Activated T-cell treated with anti-CD3 and anti-CD28 coated beads, Interleukin-2, amount 50 U/mL, for 72 hours (primary cell): ENCODE measurements at places on chromosomes 1 and 21.

- DNase-seq = no peak
Observed at GRCh38 chr1:58430421-58431275, 115.9 kb downstream of the OMA1 start.

DNA sequence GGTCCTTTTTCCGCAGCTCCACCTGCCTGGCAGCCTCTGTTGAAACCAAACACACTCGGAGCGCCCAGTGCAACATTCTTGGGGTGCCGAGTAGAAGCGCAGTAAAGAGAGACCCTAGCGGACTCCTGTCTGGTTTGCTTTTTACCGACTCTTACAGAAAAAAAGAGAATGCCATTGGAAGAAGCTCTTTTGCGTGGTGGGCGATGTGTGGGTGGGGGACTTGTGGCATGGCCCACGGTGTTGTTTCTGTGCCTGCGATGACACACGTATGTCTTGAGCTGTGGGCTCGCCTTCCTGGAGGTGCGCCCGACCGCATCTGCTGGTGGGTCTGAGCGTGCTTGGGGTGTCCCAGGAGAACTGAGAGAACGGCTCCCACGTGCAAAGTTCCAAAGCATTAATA is 7.3 kb upstream of the BARHL2 start:
- DNase-seq = no peak

- DNase-seq = no peak
Observed at GRCh38 chr1:177443003-177443402, 272.2 kb downstream of the BRINP2 start.

- no peak for DNase-seq
Observed at GRCh38 chr1:108691128-108691941, 775 bp upstream of the PRPF38B start.

- DNase-seq = no peak
Observed at GRCh38 chr1:173474097-173474779, 2.9 kb upstream of the PRDX6 start.

DNA sequence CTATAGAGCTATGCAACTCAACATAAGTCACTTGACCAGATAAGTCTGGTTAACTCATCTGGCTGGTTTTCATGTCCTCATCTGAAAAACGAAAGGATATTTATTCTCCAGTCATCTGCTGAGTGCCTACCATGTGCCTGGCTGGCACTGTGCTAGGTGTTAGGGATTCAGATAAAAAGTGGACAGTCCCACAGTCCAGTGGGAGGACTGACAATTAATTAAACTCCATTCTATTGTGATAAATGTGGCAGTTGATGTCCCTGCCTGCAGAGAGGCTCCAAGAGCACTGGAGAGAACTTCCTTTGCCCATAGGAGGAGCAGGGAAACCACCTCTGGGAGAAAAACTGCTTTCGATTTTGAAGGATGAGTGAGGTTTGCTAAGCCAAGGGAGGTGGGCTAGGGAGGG is 5.4 kb downstream of the NUAK2 start:
- no peak for DNase-seq

DNA sequence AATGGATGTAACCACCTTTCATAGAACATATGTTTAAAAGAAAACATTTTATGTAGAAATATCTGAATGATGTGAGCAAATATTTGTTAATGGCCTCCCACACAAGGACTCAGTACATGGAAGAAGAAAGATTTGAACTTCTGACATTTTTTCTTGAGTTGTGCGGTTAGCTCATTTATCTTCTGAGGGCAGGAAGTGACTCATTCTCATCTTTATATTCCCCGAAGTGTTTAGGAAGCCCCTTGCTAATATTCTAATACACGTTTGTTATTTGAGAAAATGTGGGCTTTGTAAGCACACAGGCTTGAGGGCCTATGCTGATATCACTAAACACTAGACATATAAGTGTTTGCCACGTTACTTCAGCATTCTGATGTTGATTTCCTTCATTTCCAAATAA is 392.5 kb upstream of the PTBP2 start:
- DNase-seq = no peak

GRCh38 chr1:24861821-24862727 is 68.0 kb downstream of the RUNX3 start:
- DNase-seq = no peak

- DNase-seq = no peak
Observed at GRCh38 chr1:245870698-245871097, 636.4 kb downstream of the SMYD3 start.

GRCh38 chr1:16630661-16631247 is 17.4 kb upstream of the NBPF1 start:
- no peak for DNase-seq

DNA sequence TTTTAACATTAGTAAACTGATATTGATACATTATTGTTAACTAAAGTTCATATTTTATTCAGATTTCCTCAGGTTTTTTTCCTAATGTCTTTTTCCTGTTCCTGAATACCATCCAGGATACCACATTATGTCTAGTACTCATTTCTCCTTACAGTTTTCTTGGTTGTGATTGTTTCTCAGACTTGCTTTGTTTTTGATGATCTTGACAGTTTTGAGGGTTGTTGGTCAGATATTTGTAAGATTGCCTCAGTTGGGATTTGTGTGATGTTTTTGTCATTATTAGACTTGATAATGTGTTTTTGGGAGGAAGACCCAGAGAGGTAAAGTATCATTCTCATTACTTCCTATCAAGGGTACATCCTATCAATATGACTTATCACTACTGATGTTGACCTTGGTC is 19.5 kb downstream of the EPB41 start:
- no peak for DNase-seq

DNA sequence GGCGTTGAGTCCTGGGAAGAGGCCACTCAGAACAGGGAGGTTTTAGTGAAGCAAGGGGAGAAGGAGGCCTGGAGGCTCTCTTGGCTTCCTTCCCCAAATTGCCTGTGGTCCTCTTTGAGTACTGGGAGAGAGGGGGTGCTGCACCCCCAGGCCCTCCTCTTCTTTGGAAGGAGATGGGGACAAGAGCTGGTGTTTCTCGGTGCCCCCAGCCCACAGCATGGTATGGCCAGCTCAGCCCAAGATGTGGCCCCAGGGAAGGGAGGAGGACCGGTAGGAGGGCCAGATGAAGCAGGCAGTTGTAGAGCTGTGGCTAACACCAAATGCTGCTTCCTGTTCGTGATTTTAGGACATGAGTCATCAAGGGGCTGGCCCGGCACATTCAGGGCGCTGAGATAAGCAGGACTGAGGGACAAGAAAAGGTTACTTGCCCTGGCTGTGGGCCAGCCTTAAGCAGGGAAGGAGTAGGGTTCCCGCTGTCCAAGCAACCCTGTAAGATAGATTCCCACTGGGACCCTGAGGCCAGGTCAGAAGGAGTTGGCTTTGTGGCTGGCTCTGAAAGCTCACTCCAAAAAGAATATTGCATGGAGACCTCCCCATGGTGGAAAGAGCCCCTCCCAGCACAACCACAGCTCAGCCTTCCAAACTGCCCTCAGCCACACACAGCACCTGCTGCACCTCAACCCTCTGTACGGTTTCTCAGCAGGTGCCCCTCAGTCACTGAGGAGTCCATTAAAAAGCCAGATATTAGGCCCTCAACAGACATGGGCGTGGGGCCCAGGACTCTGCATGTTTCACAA is 4.9 kb upstream of the TNFRSF1B start:
- peak; percentile 89 for DNase-seq

- no peak for DNase-seq
Observed at GRCh38 chr1:165539306-165539705, 4.5 kb upstream of the LRRC52 start.

DNA sequence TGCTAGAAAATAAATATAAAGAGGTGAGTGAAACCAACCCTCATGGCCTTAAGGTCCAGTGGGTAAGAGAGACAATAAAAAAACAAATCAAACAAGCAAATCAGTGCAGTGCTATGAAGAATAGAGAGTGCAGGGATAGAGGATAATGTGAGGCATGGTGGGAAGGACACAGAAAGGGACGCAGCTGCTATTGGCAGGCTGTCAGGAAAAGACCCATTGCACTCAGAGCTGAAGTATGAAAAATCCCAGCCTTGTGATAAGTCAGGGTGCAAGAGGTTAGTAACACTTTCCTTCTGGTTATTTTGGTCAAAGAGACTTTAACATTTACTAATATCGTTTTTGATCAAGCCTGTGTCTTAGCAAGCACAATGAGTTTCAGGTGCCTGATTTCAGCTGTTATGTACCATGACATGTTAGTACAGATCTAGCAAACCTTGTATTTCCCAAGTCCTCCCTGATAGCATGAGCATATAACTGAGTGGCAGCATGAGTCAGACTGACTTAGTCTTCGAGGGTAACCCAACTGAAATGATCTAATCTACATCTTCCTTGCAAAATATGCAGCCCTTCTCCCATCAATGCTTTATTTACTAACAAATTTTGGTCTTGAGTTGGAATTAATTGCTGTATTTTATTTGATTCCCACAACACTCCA is 31.7 kb downstream of the CHML start:
- DNase-seq = no peak

DNA sequence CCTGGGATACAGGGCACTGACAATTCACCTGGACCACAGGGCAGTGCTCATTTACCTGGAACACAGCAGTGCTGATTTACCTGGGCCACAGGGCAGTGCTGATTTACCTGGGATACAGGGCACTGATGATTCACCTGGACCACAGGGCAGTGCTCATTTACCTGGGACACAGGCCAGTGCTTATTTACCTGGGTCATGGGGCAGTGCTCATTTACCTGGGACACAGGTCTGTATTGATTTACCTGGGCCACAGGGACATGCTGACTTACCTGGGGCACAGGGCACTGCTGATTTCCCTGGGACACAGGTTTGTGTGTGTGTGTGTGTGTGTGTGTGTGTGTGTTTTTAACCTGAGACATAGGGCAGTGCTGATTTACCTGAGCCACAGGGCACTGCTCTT is 261.7 kb downstream of the MATN1 start:
- DNase-seq = no peak

DNA sequence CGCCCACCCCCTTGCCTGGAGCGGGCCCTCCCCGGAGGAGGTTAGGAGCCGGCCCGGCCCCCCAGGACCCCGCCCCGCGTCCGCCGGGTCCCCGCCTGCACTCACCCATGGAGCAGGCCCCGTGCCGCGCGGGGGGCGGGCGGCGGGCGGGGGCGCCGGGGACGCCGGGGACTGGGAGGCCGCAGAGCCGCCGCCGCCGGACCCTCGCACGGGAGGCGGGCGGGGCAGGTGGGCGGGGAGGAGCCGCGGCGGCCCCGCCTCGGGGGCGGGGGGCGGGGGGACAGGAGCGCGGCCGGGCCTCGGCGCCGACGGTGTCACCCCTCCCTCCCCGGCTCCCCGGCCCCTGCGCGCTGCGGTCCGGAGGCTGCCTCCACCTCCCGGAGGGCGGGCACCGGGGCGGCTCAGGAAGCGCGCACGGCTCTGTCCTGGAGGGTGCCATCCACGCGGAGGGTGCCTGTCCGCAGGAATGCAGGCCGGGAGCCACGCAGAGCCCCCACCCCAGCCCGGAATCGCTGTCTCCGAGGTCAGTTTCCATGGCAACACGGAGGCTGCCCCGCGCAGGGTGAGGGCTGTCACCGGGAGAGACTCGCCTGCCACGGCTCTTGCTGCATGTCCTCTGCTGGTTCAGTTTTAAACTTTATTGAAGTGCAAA is 5.9 kb upstream of the PLEKHG5 start:
- peak; percentile 48 for DNase-seq

- DNase-seq = no peak
Observed at GRCh38 chr1:71413441-71414175, 332.8 kb upstream of the ZRANB2 start.

- no peak for DNase-seq
Observed at GRCh38 chr1:233379869-233380438, 52.4 kb downstream of the MAP3K21 start.

DNA sequence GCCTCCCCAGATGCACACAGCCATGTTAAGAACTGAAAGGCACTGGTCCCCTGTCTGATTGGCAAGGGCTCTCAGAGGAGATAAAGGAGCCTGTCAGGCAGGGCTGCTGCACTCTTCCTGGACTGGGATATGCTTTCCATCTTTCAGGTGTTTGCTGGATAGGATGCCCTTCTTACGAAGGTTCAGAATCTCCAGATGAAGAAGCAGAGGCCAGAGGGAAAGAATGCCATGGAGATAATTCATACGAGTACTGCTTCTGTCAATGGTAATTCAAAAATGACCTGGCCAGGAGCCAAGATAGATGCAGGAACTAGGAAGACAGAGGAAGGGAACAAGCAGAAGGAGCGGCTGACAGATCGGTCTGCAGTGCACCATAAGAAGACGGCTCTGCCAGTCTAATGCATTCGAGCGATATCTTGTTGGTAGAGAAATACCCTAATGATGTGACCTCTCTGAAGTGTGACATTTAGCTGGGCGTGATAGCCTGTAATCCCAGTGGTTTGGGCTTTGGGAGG is 16.6 kb upstream of the ATP2B4 start:
- no peak for DNase-seq

DNA sequence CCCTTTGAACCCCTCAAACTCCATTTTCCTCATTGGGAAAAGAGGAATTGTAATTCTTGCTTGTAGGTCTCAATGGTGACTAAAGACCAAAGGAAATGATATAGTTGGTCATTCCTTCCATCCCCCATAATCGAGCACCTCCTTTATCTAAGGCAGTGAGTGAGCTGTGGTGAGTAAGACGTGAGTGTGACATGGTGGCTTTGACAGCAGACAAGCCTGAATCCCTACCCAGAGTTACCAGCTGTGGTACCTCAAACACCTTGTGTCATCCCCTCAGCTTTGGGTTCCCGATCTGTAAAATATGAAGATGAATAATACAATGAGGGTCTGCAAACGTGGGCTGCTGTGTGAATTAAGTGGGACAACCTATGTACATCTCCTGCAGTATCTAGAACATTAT is 8.4 kb downstream of the TRAF5 start:
- DNase-seq = peak; percentile 39

- no peak for DNase-seq
Observed at GRCh38 chr1:156801409-156802121, 15.1 kb downstream of the SH2D2A start.

DNA sequence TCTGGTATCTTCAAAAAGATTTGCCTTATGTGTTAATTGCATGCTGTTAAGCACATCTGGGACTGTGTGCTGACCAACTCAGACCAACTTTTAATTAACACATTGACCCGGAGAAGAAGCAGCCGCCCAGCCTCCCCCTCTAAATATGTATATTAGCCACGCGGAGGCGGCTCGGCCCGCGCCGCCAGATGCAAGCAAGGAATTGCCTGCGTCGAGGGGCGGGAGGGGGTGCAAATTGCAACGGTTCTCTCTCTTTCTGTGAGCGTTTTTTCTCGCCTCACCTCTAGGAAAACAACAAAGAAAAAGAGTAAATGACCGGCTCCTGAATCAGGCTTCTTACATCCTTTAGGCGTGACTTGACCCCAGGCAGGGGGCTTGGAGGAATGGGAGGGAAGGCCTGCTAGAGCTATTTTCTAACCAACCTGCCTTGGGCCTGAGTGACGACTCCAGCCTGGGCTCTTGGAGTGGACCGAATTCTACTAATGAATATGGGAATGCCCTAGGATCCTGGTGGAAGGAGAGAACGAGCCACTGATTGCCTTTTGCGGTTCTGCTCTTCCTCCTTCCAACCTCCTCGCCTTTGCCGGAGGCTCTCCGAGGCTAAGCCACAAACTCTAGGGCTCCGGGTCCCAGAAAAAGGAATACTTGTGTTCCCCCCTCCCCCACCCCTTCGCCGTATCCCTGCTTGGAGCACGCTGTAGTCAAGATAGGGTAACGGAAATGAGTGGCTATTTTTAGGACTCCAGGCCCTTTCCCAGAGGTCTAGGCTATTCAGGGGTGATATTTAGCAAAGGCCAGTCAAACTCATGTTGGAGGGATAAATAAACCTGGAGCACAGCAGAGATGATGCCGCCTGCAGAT is 417.0 kb upstream of the ESRRG start:
- DNase-seq = no peak
